SHP77 treated with DMSO at 0.1 percent for 48 hours (cell line): ENCODE measurements at places on chromosomes 3 and 15.
A peak's percentile ranks its signal among the peaks of the same experiment; 100 is the strongest.

- DNase-seq = no peak
Observed at GRCh38 chr15:31293655-31294054, 33.0 kb upstream of the KLF13 start.

GRCh38 chr15:92810418-92811138, 89.5 kb upstream of the CHD2 start:
- peak; percentile 77 for DNase-seq

DNA sequence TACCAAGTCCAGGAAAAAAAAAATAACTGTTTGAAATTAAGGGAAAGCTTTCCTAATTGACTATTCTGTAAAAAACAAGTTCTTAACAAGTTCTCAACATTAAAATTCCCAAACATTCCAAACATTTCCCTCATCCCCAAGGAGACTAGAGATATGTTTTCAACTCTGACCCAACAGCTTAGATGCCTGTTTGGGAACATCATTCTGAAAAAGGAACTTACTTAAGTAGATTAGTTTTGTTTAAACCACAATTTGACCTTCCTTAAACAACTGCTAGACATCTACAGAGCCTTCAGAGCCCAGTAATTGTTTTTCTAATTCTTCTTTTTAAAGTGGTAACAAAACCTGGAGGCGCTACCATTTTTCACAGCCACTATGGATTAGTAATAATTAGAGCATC, 12.8 kb downstream of the UBR1 start:
- DNase-seq = no peak

GRCh38 chr15:101045835-101046691, 126.9 kb downstream of the LRRK1 start:
- DNase-seq = no peak

GRCh38 chr15:77654975-77655374, 22.3 kb upstream of the LINGO1 start:
- no peak for DNase-seq

- no peak for DNase-seq
Observed at GRCh38 chr3:123021996-123022510, 5.5 kb downstream of the SEMA5B start.

- DNase-seq = no peak
Observed at GRCh38 chr3:73141525-73141924, 80.1 kb downstream of the EBLN2 start.

GRCh38 chr15:67043939-67044771, 21.2 kb upstream of the SMAD3 start:
- no peak for DNase-seq

- DNase-seq = no peak
Observed at GRCh38 chr3:86978111-86978551, 12.8 kb downstream of the VGLL3 start.

- DNase-seq = no peak
Observed at GRCh38 chr15:35321926-35322325, 224.0 kb downstream of the DPH6 start.

- DNase-seq = no peak
Observed at GRCh38 chr15:68228971-68229385, 550 bp downstream of the CLN6 start.

DNA sequence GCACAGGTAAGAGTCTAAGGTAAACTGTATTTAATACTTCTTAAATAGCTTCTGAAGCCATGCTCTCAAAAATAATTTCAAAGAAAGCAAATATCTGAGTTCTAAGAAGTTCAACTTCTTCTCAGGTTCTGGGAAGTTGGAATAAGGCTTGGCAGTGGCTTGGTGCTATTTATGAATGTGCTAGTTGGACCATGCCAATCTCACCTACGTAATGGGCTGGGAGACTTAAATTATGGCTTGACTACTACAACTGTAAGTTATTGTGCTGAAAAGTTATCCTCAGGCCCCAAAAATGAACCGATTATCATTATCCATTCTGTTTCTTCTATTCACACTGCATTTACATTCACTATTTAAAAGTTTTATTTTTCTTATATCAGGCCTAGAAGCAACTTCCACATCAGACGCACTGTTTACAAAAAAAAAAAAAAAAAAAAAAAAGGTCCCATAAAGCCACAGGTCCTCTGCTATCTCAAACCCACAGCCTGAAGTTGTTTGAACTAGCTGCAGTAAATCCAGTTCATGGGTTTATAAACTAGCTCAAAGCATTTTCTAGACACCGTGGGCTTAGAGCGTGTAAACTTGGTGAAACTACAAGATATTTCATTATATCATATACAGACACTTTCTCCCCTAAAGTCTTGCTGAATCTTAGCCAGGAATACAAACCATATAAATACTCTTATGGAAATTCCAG, 3.4 kb downstream of the LRIG1 start:
- no peak for DNase-seq

- DNase-seq = peak; percentile 3
Observed at GRCh38 chr3:14461748-14462324, 59.4 kb downstream of the SLC6A6 start.

GRCh38 chr3:60764870-60765269, 486.4 kb downstream of the FHIT start:
- no peak for DNase-seq

- DNase-seq = no peak
Observed at GRCh38 chr15:50627351-50628055, 59.1 kb downstream of the TRPM7 start.

- DNase-seq = no peak
Observed at GRCh38 chr3:192155194-192155593, 572.1 kb downstream of the FGF12 start.

GRCh38 chr3:105837143-105837740, 31.6 kb downstream of the CBLB start:
- peak; percentile 23 for DNase-seq

- peak; percentile 97 for DNase-seq
Observed at GRCh38 chr3:117628823-117629291, 919.3 kb downstream of the TUSC7 start.

GRCh38 chr15:71669688-71670087, 140.7 kb upstream of the NR2E3 start:
- no peak for DNase-seq

DNA sequence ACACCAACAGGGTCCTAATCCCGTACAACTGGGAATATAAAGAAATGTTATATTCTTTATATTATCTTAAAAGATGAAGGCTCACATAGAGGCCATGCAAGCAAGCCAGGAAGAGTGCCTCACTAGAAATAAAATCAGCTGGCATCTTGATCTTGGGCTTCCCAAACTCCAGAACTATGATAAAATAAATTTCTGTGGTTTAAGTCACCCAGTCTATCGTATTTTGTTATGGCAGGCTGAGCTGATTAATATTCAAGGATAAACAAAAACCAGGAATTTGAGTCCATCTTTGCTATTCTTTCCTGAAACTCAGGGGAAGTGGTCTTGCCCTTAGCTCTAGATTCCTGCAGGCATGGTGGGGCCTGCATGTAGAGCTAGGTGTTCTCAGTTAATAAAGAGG, 42.7 kb downstream of the ATOSA start:
- DNase-seq = no peak

DNA sequence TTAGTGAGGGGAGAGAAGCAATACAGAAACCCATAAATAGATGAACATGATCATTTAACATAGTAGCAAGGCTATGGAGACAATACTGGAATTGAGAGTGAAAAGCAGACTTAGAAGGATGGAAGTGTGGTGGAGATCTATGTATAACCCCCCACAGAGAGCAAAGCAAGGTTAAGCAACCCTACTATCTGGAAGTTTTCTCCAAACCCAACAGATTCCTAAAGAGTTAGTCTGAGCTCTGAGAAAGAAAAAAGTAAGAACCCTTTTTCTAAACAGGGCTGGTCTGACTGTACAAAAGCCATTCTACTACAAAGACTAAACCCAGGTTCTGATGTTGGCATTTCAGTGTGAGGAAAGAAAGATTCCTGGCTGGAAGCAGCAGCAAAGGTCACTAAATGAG, 153.2 kb downstream of the WNT5A start:
- DNase-seq = no peak

GRCh38 chr3:146247911-146248310, 3.0 kb downstream of the PLSCR4 start:
- no peak for DNase-seq

DNA sequence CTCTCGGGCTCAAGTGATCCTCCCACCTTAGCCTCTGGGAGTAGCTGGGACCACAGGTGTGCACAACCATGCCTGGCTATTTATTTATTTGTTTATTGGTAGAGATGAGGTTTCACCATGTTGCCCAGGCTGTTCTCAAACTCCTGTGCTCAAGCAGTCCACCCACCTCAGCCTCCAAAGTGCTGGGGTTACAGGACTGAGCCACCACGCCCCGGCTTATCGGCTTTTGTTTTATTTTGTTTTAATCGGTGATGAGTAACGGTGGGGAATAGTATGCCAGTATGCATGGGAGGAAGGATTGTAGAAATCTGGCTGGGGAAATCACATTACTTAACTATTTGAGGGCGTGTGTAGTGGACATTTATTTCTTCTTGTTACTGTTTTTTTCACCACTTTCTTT, 451.0 kb upstream of the GOLIM4 start:
- DNase-seq = no peak
